ENCODE measurements at places on chromosomes 3 and 15. TPM values are rescaled to one million over a fixed set of nuclear protein-coding genes. Genes with fewer than 3 reads are reported as not detected.

The TRPC1 gene
- total RNA-seq, result 86.2 TPM

The C3orf80 gene
- 1.0 TPM for total RNA-seq

The TMEM212 gene
- not detected for total RNA-seq

The SH2D7 gene
- total RNA-seq, result not detected
